Fibroblast of upper back skin (primary cell): ENCODE measurements at places on chromosomes 3 and 15.

GRCh38 chr3:21392526-21392925 lies 358.5 kb downstream of the ZNF385D start:
- peak; percentile 44 for DNase-seq

DNA sequence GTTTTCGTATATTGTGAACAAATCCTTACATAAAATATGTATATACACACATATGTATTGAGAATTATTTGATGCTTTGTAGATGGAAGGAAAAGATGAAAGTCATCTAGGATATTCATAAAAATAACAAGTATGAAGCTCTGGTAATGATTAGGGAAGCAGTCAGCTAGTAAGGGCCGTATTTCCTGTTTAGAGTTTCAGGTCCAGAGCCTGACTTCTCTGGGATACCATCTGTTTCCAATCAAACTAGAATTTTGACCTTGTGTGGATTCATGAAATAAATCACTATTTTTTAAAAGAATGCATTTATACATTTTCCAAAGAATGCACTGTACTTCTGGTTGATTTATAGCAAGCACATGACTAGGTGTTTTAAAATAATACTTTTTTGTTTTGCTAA lies 156.1 kb upstream of the CGNL1 start:
- DNase-seq = peak; percentile 96

DNA sequence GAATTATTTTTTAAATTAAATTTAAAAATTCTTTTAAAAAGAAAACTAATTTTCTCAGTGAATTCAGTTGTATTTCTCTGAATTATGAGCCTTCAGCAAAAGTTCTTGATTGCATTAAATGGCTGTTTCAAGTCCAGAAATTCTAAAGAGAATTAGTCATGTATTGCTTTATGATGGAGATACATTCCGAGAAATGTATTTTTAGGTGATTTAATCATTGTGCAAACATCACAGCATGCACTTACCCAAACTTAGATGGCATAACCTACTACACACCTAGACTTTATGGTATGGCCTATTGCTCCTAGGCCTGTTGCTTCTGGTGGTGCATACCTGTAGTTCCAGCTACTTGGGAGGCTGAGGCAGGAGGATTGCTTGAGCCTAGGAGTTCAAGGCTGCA lies 44.3 kb upstream of the GCNT3 start:
- no peak for DNase-seq

DNA sequence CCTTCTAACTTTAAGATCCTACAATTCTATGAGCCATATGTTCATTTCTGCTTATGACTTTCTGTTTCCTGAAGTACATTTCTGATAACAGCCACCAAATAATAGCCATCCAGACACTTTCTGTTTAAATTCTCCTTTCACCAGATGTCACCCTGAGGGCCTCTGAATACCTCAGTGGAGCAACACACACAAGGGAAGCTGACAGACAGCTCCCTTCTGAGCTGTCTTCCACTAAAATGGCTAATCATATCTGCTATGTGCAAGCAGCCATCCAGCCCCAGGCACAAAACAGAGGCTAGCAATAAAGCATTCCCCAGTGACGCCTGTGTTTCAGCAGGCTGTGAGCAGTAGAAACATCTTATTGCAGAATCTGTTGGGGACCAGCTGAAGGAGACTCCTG lies 666.6 kb upstream of the UBE2E2 start:
- DNase-seq = no peak

- DNase-seq = no peak
Observed at GRCh38 chr3:25338158-25338725, 89.8 kb upstream of the RARB start.

GRCh38 chr3:181056136-181056732 lies 66.7 kb upstream of the DNAJC19 start:
- DNase-seq = no peak

GRCh38 chr15:38129531-38130204 lies 123.0 kb upstream of the SPRED1 start:
- peak; percentile 100 for DNase-seq

DNA sequence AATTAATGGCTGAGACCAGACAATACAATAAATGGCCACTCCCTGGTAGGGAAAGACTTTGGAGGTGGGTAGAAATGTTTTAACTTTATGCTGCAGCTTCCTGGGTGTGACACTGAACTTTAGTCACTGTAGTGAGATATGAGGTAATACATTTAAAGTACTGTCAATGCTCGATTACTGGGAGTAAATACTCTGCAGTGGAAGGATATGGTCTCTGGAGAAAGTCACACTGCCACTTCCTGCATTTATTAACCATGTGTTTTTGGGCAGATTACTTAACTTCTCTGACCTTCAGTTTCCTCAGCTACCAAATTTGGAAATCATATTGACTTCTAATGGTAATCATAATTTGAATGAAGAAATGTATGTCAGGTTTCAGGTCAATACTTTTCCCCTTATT lies 317.1 kb upstream of the TGFBR2 start:
- no peak for DNase-seq

GRCh38 chr15:44536962-44537734 lies at the start of gene EIF3J:
EIF3J (plus strand) TSS chr15:44537147; CDS start chr15:44537195, 48 bp downstream.
- DNase-seq = peak; percentile 97

- no peak for DNase-seq
Observed at GRCh38 chr3:36959821-36960220, 15.0 kb upstream of the TRANK1 start.

DNA sequence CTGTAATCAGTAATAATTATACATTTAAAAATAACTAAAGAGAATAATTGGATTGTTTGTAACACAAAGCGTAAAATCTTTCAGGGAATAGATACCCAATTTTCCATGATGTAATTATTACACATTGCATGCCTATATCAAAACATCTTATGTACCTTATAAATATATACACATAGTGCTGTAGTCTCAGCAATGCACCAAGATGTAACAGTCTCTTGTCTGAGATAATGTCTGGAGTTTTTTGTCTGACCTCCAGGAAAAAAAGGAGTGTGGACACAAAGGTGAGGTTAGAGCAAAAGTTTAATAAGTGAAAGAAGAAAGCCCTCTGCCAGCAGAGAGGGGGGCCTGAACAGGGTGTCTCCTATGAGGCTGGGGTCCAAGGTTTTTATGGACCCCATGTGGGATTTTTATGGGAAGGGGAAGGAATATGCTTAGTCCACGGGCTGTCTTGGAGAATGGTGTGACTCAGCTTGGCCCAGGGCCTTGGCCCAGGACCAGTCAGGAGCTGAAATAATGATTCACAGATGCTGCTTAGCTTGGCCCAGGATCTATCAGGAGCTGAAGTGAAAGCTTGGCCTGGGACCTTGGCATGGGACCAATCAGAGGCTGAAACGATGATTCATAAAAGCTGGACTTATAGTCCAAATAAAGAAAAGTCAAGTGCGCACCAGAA lies 545.0 kb downstream of the ZPLD1 start:
- peak; percentile 97 for DNase-seq

DNA sequence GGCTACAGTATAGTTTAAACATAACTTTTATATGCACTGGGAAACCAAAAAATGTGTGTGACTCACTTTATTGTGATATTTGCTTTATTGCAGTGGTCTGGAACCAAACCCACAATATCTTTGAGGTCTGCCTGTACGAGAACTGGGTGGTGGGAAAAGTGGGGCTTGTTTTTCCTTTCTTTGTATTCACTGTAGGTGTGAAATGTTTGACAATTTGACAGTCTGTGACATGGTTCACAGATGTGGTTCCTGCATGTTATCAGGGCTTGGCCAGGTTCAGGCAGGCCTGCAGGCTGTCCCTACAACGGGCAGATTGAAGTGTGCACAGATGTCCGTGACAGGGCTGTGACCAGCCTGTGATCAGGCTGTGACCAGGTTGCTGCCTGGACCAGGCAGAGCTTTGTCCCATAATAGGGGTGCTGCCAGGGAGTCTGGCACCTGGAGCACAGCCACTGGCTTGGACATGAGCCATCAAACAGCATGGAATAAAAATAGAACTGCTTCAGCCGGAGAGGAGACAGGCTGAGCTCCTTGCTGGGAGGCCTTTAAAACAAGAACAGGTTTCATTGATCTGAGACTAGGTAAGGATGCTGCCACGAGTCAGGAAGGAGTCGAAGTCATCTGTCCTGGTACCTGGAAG lies 61.0 kb downstream of the KLF13 start:
- peak; percentile 62 for DNase-seq

GRCh38 chr3:4778119-4778518 lies 201.1 kb upstream of the BHLHE40 start:
- DNase-seq = no peak

- no peak for DNase-seq
Observed at GRCh38 chr3:156677536-156677935, 3.1 kb downstream of the TIPARP start.

DNA sequence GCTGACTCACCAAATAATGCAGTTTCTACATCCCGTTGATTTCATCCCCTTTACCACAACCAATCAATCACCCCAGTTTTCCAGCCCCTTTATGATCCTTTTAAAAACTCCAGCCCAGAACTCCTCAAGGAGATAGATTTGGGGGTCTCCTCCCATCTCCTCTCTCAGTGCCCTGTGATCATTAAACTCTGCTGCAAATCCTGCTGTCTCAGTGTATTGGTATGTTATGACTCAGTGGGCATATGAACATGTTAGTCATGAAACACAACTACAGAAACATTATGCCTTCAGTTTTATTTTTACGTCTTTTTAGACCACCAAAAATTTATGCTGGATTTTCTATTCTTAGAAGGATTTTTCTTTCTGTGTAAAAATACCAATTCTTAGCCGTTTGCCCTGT lies 213.7 kb downstream of the DIPK2A start:
- peak; percentile 65 for DNase-seq
